ENCODE measurements at places on chromosomes 5 and 9.
A peak's percentile ranks its signal among the peaks of the same experiment; 100 is the strongest.

GRCh38 chr5:179240561-179240960 lies 104.7 kb downstream of the ADAMTS2 start:
- DNase-seq: peak; percentile 17

DNA sequence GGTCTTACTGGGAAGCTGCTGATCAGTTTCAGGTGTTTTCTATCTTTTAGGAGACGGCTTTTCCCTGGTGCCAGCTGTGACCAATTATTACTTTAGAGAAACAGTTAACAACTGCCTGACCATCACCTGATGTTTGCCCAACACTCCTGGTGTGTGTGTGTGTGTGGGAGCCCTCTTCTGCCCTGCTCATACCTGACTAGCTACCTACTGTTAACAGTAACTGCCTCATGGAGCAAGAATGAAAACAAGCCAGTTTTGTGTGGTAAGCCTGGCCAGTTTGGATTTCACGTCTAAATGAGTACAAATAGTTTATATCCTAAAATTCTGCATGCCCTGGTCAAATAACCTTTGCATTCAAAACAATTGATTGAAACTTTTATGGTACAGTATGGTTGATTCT lies 46.1 kb upstream of the RIOK2 start:
- no peak for DNase-seq

DNA sequence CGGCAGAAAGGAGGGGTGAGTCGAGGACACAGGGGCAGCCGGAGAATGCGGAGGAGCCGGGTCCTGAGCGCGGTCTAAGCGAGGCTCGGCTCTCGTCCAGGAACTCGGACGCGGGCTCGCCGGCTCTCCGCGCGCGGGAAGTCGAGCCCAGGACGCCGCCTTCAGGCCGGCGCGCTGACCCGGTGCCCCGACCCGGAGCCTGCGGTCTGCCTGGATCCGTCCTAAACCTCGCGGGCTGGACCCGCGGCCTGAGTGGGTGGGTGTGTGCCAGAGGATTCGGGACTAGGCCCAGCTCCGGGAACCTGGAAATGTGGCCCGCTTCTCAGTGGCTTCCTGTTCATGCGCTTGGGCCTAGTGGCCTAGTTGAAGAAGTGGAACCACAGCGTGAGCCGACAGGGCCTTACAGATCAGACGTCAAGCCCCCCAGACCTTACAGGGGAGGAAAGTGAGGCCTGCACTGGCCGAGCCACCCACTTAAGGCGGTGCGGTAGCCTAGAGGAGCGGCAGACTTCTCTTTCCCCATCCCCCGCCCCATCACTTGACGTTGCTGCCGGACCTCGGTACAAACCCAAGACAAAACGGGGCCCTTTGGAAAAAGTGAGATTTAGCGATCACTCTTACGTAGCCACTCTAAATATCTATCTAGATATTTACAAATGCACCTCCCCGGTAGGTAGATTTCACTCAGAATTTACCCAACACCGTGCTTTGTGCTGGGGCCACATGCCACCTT lies 1.2 kb downstream of the CDKN2B-AS1 start:
- DNase-seq: no peak

GRCh38 chr5:91313757-91314673 lies 69.1 kb downstream of the ARRDC3 start:
- peak; percentile 93 for DNase-seq

DNA sequence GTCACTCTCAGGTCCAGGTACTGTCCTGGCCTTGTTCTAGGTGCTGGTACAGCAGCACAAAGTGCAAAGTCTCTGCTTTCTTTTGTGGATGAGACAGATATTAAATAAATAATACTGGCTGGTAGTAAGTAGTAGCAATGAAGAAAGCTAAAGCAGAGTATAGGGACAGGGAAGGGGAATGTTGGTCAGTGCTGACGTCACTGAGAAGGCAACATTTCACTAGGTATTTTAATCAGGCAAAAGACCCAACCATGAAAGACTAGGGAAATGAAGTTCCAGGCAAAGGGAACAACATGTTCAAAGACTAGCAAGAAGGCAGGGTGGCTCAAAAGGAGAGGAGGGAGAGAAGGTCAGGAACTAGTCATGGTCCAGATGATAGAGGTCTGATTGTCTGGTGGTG lies 388.2 kb downstream of the YTHDC2 start:
- no peak for DNase-seq

GRCh38 chr5:134477462-134478245 lies 47.8 kb upstream of the JADE2 start:
- no peak for DNase-seq

GRCh38 chr5:83172655-83173054 lies 95.3 kb downstream of the XRCC4 start:
- no peak for DNase-seq
